Cardiac muscle cell (in vitro differentiated cells and primary cell): ENCODE measurements at places on chromosomes 7 and 10. TPM values are rescaled to one million over a fixed set of nuclear protein-coding genes. Genes with fewer than 3 reads are reported as not detected.

- no peaks in the 10 kb centered on the region for H3K36me3 ChIP-seq
- DNase-seq = peak; percentile 87
- peak overlapping the region; percentile 97 for H3K4me3 ChIP-seq
- H3K27me3 ChIP-seq = no peaks in the 10 kb centered on the region
- H3K4me1 ChIP-seq = peaks cover 30% of the 10 kb centered on the region
These were observed 504 bp upstream of the BMPER start for GRCh38 chr7:33904681-33905388.

DNA sequence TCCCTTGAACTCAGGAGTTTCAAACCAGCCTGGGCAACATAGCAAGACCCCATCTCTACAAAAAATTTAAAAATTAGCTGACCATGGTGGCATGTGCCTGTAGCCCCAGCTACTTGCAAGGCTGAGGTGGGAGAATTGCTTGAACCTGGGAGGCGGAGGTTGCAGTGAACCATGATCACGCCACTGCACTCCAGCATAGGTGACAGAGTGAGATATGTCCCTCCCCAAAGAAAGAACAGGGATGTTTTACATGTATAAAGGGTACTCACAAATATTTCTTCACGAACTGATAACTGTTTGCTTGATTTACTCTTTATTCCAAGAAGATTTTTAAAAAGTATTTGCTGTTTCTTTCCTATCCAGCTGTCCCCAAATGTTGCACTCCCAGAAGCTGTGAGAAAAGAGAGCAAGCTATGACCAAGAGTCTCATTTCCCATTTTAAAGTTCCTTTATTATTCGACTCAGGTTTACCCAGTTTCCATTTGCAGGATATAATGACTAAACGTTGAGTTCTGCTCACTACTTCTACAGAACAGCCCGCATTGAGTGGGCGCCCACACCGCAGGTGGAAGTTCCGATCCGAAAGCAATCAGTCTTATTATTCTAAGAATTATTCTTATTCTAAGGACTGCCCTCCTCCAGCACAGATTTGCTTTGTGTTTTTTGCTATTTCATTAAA, 90.7 kb downstream of the APBB1IP start:
- H3K27ac ChIP-seq = no peak overlapping the region
- no peaks in the 10 kb centered on the region for H3K27me3 ChIP-seq
- no peak overlapping the region for H3K4me3 ChIP-seq
- H3K36me3 ChIP-seq = no peaks in the 10 kb centered on the region
- H3K4me1 ChIP-seq = no peaks in the 10 kb centered on the region

DNA sequence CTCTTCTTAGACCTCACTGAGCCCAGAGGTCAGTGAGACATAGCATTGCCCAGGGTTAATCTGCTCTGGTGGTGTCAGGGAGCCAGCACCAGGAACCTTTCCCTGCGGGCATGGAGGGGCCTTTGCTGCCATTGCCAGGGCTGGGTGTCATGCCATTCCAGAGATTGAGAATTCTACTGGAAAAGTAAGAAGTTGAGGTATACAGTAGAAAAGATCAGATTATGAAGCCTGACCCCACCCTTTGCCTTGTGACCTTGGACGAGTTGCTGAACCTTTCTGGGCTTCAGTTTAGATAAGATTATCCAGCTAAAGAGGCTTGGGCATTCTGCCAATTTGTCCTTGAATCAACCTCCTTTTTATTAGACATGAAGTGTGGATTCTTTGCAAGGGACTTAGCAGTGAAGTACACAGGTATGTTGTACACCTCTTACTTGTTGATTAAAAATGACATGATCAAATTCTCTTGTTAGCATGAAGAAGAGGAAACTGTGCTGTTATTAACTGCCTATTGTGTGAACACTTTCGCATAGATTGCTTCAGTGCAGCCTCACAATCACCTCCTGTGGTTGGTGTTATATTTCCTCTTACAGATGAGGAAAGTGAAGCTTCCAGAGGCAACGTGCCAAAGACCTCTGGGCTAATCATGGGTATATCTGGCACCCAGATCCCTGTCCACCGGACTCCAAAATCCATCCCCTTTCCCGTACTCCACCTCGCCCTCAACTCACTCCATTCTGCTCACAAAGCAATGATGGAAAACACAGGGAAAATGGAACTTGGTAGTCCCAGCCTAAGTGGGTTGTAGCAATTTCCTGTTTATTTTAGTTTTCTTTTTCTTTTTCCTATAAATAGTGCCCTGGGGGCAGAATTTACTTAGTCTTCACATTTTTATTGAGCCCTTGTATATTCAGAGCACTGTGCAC, 151.3 kb downstream of the CAMK1D start:
- peak; percentile 45 for DNase-seq
- H3K27ac ChIP-seq = no peak overlapping the region
- peaks cover 14% of the 10 kb centered on the region for H3K4me1 ChIP-seq
- no peaks in the 10 kb centered on the region for H3K27me3 ChIP-seq
- no peak overlapping the region for H3K4me3 ChIP-seq

GRCh38 chr7:131919920-131920709, 363.7 kb upstream of the PODXL start:
- no peaks in the 10 kb centered on the region for H3K4me1 ChIP-seq
- no peaks in the 10 kb centered on the region for H3K27me3 ChIP-seq
- H3K27ac ChIP-seq = no peak overlapping the region
- no peak for DNase-seq

GRCh38 chr10:15747632-15748031, 27.9 kb upstream of the ITGA8 start:
- H3K4me1 ChIP-seq = no peaks in the 10 kb centered on the region
- no peak overlapping the region for H3K27ac ChIP-seq
- no peaks in the 10 kb centered on the region for H3K27me3 ChIP-seq
- H3K4me3 ChIP-seq = no peak overlapping the region
- no peak for DNase-seq

DNA sequence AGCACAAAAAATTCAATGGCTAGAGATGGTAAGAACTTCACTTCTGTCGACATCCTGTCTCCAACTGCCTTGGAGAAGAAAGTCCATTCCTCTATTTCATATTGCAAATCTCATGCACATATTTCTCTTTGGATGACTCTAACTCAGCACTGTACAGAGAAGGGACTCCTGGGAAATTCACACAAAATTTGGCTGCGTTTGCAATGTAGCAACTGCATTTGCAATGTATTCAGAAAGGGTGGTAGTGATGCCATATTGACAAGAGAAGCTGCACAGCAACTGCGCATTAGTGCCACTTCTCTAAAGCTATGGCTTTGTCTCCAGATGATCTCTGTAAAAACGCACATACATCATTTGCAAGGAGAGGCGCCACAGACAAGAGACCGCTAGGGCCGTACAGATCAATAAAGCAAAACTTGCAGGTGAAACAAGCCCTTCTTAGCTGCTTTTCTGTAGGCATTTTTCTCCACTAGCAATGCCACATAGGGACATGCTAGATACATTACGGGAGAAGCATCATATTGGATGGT, 389.5 kb downstream of the TCERG1L start:
- H3K36me3 ChIP-seq = no peaks in the 10 kb centered on the region
- H3K4me3 ChIP-seq = no peak overlapping the region
- no peaks in the 10 kb centered on the region for H3K4me1 ChIP-seq
- no peak for DNase-seq
- no peaks in the 10 kb centered on the region for H3K27me3 ChIP-seq

- peak within 1 kb of the TSS; percentile 25 for H3K4me3 ChIP-seq
- peaks cover 98% of the 10 kb centered on the region for H3K27me3 ChIP-seq
- no peaks in the 10 kb centered on the region for H3K36me3 ChIP-seq
These were observed at the start of gene HOXA13 for GRCh38 chr7:27199849-27200760. HOXA13 (minus strand) TSS chr7:27200091; CDS start chr7:27200077, 14 bp downstream.

DNA sequence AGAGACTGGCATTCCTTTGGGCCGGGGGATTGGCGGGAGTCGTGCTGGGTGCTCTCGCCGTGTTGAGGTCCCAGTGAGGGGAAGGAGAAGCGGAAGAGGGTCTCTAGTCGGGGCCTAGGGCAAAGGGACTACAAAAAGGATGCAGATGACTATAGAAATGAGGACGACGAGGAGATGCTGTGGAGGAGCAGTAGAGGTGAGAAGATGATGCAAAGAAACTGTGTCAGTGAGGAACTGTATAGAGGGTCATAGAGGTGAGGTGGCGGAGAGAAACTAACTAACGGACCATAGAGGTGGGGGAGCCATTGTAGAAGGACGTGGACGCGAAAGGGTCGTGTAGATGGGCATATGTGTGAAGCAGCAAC, 324 bp downstream of the TWNK start:
- peak overlapping the region; percentile 94 for H3K27ac ChIP-seq
- DNase-seq = no peak
- peaks cover 7% of the 10 kb centered on the region for H3K4me1 ChIP-seq
- peaks cover 13% of the 10 kb centered on the region for H3K36me3 ChIP-seq
- no peaks in the 10 kb centered on the region for H3K27me3 ChIP-seq

The PGAM2 gene
- 129 and 148 TPM in 2 replicates for total RNA-seq

The NPFFR1 gene
- total RNA-seq = not detected in 2 replicates

The WNT8B gene
- 0.07 TPM in 1 of 2 replicates, not detected in the other for total RNA-seq

GRCh38 chr10:3772361-3773171, 12.4 kb downstream of the KLF6 start:
- DNase-seq = no peak
- H3K4me1 ChIP-seq = no peaks in the 10 kb centered on the region
- H3K4me3 ChIP-seq = no peak overlapping the region
- no peak overlapping the region for H3K27ac ChIP-seq

The RUFY2 gene
- 6.1 and 10.2 TPM in 2 replicates for total RNA-seq

GRCh38 chr10:126075009-126075408, 178.6 kb downstream of the FANK1 start:
- no peaks in the 10 kb centered on the region for H3K4me1 ChIP-seq

DNA sequence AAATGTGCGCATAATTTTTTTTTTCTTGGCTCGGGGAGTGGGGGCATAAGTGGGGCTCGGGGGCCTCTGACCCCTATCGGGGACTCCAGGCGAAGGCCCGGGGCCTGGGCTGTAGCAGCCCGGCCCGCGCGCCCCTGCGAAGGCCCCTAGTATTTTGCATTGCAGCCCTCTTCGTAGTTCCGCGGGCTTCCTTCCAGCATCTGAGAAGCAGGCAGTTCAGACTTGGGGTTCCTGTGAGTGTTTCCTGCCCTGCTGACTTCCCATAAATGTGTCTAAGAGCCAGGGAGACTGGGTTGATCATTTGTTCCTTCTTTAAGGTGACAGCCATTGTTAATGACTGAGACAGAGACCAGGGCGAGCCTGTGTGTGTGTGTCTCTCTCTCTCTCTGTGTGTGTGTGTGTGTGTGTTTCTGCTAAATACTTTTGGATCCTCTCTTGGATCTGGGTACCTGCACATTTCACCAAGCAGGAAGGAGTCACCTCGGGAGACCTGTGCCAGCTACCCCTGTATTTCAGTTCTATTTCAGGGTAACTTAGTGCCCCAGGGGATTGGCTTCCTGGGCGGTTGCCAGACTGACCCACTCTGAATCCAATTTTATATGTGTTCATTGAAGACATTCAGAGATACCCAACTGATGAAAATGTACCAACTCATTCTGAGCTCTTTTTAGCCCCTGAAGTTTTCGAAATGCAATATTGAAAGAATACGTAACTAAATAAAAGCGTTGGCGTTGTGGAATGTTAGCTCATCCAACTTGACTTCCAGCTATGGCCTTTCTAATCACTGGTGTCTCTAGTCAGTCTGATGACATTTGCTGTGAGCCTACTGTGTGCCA, 805 bp downstream of the MSRB2 start:
- H3K4me3 ChIP-seq = peak overlapping the region; percentile 55
- peaks cover 9% of the 10 kb centered on the region for H3K4me1 ChIP-seq
- peak overlapping the region; percentile 85 for H3K27ac ChIP-seq

The CPA4 gene
- 0.07 TPM in 1 of 2 replicates, not detected in the other for total RNA-seq

GRCh38 chr7:136070736-136071505, 93.8 kb upstream of the MTPN start:
- DNase-seq = no peak
- no peak overlapping the region for H3K27ac ChIP-seq
- H3K36me3 ChIP-seq = no peaks in the 10 kb centered on the region

The STAM gene
- 22.7 and 24.1 TPM in 2 replicates for total RNA-seq

DNA sequence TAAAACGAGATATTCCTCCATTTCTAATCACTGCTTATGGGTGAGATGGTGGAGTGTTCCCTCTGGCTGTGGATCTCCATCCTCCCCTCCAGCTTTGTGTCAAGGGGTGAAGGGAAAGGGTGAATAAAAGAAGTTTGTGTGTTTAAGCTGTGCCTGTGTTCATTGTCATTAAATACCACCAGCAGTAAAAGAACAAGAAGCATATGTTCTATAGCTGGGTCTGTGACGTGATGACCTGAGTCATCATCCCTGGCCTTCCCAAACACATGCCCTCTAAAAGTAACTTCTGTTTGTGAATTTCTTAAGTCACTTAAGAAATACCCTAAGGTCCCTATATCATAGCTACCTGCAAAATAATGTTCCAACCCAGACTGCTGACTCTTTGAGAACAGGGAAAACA, 104.9 kb downstream of the PPP1R17 start:
- no peak overlapping the region for H3K4me3 ChIP-seq
- no peaks in the 10 kb centered on the region for H3K36me3 ChIP-seq
- no peak for DNase-seq

DNA sequence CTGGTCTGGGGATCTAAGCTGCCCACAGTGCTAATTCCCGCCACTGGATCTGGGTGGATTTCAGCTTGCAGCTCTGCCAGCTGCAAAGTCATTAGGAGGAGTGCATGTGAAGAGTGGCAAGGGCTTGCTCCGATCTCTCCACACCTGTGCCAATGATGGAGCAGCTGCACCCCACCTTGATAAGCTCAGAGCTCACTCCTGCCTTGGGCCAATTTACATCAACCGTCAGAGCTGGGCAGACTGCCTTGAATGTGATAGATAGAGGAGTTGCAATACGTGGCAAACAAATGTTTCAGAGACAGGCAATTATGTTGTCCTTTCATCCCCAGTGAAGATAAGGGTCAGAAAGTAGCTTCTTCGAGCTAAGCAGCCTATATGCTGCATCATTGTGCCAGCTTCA, 379.9 kb downstream of the SH2D4B start:
- peaks cover 10% of the 10 kb centered on the region for H3K4me1 ChIP-seq
- H3K36me3 ChIP-seq = no peaks in the 10 kb centered on the region
- no peak overlapping the region for H3K27ac ChIP-seq
- H3K4me3 ChIP-seq = no peak overlapping the region

DNA sequence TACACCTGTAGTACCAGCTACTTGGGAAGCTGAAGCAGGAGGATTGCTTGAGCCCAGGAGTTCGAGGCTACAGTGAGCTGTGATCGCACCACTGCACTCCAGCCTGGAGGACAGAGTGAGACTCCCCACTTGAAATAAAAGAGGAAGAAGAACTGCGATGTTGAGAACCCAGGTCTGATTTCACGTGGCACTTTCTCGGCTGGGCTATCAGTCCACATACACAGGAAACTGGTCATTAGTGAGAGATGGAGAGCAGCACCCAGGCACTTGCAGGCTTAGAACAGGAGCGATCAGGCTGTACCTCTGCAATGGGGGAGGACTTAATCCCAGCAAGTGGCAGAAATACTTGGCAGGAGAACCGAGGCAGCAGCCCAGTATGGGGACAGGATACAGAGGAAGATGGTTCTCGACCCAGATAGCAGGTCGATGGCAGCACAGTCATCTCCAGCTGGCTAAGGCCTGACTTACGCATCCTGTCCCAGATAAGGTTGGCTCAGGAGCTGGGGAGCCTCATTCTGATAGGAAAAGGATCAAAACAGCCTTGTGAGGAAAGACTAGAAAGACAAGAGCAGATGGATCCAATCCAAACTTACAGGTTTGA, 487.7 kb upstream of the AUTS2 start:
- H3K27ac ChIP-seq = no peak overlapping the region
- H3K4me3 ChIP-seq = no peak overlapping the region
- H3K27me3 ChIP-seq = no peaks in the 10 kb centered on the region
- no peaks in the 10 kb centered on the region for H3K36me3 ChIP-seq
- no peak for DNase-seq
- H3K4me1 ChIP-seq = no peaks in the 10 kb centered on the region
